Glutamatergic neuron (in vitro differentiated cells): ENCODE measurements at places on chromosomes 2 and 18.

DNA sequence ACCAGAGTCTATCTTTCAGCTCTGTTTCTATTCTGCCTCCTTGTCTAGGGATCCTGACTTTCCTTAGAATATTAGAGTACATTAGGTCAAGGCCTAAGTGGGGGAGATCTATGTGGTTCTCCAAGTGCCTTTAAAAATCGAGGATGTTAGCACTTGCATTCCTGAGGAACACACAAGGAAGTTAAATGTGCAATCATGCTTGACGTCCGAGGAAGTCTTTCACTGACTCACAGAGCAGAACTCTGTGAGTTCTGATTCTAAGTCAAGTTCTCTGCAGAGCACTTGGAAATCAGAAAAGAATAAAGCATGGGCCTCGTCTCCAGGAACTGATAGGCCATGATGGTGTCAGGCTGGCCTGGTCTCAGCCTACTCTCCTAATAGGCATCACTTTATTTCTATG lies 17.2 kb downstream of the FHOD3 start:
- no peak for DNase-seq

GRCh38 chr18:70135604-70136003 lies 69.9 kb downstream of the RTTN start:
- no peak for DNase-seq

GRCh38 chr2:100289020-100289419 lies 33.3 kb downstream of the LONRF2 start:
- no peak for DNase-seq

DNA sequence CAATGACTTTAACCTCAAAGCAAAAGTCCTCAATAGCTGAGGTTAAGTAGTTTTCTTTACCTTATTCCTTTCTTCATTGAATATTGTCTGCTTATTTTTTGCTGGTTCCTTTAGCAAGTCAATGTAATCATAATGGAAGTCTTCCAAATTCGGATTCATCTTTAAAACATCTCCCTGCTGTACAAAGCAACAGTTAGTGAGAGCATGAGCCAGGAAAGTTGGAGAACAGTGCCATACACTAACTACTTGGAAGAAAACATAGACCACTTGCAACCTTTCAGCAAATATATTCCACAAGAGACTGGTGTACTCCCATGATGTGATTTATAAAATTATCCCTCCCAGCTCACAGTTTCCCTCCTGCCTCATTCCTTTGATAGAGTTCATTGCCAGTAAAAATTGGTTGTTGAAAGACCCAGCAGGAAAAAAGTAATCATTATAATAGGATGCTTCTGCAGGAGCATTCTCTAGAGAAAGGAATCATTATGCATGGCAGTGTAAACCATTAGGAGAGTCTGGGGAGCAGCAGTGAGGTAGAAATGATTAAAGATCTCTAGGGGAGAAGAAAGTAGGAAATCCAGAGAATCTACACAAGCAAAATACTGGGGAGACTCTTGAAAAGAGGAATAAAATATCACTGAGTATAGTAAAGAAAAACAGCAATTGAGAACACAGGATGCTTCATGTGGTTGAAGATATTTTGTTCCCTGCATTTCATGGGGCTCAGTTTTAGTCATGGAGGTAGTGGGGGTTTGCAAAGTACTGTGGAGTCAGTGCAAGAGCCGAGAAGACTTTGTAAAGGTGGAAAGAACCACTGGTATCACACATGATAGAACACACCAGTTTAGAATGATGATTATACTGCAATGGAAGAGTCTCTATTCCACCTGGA lies 38.6 kb upstream of the TTN start:
- no peak for DNase-seq

DNA sequence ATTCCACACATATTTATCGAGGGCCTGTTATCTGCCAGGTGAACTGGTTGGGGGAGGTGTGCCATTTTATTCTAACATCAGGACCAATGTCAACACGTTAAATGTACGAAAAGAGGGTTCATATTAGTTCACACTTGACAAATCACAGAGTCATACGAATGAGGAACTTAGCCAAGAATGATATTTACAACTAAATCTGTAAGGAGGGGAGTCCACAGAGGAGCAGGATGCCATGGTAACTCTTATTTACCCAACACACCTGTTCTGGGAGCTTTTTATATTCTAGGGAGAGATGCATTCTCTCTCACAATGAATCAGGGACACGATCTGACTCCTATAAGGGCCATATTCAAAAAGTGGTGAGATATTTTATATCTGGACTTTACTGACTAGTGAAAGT lies 144.1 kb downstream of the CDC42EP3 start:
- DNase-seq: no peak

DNA sequence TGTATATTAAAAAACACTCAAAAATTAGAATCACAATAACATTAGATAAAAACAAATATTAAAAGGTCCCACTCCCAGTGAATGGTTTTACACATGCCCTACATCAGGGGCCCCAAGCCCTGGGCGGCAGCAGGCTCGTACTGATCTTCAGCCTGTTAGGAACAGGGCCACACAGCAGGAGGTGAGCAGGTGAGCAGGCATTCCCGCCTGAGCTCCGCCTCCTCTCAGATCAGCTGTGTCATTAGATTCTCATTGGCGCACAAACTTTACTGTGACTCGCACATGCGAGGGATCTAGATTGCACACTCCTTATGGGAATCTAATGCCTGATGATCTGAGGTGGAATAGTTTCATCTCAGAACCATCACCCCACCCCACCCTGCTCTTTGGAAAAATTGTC lies 74.2 kb downstream of the MBD2 start:
- DNase-seq: no peak

- DNase-seq: peak; percentile 17
Observed at GRCh38 chr18:79616651-79617510, 62.7 kb upstream of the CTDP1 start.

DNA sequence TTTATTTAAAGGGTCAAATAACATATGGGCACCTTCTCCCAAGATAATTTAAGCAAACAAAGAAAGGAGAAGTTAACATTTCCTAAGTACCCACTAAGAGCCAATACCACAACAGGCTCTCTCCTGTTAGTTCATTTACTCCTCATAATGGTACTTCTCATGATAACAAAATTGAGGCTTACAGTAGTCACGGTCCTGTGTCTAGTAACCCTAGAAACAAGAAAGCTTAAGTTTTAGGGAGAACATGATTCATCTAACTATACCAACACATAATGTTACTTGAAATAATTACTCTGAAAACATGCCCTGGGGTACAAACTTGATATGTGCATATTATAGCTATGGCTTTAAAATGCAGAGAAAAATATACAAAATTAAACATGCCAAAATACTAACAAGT lies 19.8 kb downstream of the IWS1 start:
- DNase-seq: no peak

- peak; percentile 49 for DNase-seq
Observed at GRCh38 chr2:74441690-74442482, at the start of gene RTKN. Gene RTKN, minus strand, starts transcription at chr2:74441937. Its CDS starts 121 bp downstream, at chr2:74441816.

DNA sequence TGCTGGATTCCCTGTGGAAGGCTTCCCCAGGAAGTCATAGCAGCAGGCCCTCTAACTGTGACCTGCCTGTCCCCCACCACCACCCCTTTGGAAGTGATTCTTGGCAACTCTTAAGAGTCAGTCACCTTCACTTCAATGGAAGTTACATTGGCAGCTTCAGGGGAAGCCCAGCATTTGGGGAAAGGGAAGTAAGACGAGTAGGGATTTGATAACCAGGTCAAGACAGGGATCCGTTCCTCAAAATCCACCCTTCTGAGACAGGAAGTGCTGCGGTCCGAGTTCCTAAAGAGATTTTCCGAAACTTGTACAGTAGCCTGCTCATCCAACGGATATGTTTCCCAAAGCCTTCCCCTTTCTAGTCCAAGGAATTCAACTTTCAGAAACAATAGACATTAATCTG lies 54.2 kb downstream of the MRPL35 start:
- DNase-seq: no peak

DNA sequence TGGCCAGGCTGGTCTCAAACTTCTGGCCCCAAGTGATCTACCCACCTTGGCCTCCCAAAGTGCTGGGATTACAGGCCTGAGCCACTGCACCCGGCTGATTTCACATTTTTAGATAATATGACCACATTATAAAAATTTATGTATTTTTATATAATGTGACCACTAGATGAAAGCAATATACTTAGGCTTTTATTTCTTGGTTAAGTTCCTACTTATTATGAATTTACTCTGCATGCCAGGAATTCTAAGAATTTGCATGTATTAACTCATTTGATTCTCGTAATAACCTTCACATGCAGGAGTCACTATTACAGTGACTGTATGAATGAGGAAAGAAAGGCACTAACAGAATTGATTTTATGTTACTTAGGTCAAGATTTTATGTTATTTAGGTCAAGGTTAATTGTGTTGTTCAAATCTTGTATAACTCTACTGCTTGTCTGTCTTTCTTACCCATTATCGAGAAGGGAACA lies 25.6 kb upstream of the CASP8 start:
- no peak for DNase-seq

DNA sequence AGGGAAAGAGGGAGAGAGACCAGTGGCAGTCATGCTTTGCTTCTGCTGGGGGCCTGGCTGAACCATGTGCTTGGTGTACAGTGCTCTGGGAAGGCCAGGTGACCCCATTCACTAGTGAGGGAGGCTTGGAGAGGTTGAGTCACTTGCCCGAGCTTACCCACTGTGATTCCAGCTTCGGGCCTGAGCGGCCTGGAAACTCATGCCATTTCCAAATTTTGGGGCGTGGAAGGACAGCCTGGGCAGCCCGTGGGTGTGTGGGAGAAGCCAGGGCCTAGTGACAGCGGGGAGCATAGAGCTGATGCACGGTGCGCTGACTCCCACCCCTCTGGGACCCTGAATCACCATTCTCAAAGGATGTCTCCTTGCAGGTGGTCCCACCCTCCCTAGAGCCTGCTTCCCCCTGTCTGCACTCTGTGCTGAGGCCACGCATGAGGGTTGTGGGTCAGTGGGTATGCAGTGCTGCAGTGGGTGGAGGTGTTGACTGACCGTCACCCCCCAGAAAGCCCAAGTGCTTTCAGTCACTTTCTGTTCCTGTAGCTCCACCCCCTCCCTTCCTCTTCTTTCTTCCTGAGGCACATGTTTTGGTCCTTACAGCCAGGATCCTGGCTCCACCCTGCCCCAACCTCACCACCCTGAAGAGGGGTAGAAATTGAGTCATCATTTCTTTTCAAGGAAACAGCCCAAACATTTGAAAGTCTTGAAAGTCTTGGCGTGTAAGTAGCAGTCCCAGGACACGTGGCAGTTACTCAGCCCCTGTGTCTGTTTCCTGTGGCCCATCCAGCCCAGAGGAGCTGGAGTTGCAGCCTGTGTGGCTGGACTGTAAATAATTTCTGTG lies 69.3 kb upstream of the MCFD2 start:
- no peak for DNase-seq

DNA sequence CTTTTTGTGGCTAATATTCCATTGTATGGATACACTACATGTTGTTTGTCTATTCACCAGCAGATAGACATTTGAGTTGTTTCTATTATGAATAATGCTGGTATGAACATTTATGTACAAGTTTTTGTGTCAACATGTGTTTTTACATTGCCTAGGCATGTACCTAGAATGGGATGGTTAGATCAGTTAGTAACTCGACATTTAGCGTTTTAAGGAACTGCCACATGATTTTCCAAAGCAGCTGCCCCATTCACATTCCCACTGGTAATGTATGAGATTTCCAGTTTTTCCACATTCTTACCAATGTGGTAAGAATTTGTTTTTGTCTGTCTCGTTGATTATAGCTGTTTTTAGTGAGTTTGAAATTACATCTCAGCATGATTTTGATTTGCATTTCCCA lies 112.8 kb downstream of the FHOD3 start:
- no peak for DNase-seq

- peak; percentile 50 for DNase-seq
Observed at GRCh38 chr2:98445177-98445682, 572 bp downstream of the INPP4A start.

DNA sequence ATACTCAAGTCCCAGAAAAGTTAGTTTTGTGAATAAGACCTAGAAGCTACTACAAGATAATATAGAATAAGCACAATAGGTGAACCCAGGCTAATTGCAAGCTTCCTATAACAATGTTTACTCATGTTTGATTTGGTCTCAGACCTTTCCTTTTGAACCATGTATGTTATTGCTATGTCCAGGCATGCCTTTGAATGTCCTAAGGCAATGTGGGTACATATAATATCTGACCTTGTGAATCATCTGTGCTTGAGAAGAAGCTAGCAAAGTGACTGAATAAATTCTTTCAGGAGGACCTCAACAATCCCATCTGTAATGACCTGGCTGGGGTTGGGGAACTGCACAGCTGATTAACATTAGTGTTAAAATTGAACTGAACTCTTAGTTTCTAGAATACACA lies 1285.9 kb upstream of the CELF4 start:
- no peak for DNase-seq

- DNase-seq: no peak
Observed at GRCh38 chr2:10357193-10358169, 54.8 kb downstream of the HPCAL1 start.

- no peak for DNase-seq
Observed at GRCh38 chr18:38571651-38572050, 1006.1 kb upstream of the CELF4 start.

DNA sequence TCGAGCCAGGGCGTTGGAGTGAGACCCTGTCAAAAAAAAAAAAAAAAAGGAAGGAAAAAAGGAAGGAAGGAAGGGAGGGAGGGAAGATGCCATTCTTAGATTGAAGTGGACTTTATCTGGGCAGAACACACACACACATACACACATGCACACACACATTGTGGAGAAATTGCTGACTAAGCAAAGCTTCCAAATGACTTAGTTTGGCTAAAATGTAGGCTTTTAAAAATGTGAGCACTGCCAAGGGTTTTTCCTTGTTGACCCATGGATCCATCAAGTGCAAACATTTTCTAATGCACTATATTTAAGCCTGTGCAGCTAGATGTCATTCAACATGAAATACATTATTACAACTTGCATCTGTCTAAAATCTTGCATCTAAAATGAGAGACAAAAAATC lies 564 bp upstream of the TTR start:
- no peak for DNase-seq

GRCh38 chr2:168116448-168116847 lies 130.9 kb downstream of the STK39 start:
- DNase-seq: peak; percentile 40

DNA sequence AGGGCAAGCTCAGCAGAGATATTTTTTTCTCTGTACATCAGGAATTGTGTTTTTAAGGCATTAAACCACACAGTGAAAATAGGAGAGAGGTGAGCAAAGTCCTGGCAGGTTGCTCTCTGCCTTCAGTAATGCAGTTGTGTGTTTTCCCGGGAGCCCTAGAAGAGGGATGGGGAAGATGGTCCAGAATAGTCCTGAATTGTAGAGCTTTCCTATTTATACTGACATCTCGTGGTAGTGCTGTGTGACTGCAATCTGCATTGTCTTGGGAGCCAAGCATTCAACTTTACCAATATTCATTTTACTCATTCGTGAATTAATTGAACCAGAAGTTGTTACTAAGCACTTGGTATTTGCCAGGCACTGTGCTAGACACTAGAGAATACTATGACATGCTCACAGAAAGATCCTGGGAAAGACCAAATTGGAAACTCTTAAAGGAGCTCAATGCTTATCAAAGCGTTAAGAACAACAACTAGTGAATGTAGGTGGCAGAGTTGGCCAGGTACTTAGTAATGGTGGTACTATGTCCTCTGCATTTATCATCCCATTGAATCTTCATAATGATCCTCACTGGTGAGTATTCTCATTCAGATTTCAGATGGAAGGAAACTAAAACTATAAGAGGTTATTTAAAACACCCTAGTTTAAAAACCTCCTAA lies 214.6 kb downstream of the TRIB2 start:
- DNase-seq: no peak

GRCh38 chr18:56770873-56771272 lies 119.7 kb downstream of the WDR7 start:
- no peak for DNase-seq

- no peak for DNase-seq
Observed at GRCh38 chr2:196952936-196953335, 26.4 kb upstream of the PGAP1 start.

- no peak for DNase-seq
Observed at GRCh38 chr2:144876013-144876412, 356.1 kb upstream of the ZEB2 start.
